Activated CD8-positive, alpha-beta memory T cell treated with anti-CD3 and anti-CD28 coated beads for 1 hour (primary cell): ENCODE measurements at places on chromosomes 5 and 9.

- no peak for DNase-seq
Measured at GRCh38 chr9:124013309-124014210, 2.0 kb downstream of the LHX2 start.

DNA sequence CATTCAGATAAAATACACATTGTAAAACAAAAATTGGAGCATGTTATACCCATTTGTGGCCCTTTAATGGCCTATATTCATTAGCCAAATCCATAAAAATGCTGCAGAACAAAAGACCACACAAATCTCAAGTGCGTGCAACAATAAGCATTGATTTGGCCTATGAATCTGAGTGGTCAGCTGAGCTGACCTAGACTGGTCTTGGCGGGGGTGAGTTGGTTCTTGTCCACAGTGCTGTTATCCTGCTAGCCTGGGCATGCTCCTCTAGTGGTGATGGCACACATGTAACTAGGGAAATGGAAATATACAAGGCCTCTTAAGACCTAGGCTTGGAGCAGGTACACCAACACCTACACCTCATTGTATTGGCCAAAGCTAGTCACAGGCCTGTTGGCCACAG lies 122.2 kb upstream of the TBCA start:
- DNase-seq, result no peak

GRCh38 chr5:2697446-2698200 lies 53.9 kb downstream of the IRX2 start:
- no peak for DNase-seq

GRCh38 chr9:121138973-121139372 lies 62.7 kb downstream of the RAB14 start:
- DNase-seq, result no peak

DNA sequence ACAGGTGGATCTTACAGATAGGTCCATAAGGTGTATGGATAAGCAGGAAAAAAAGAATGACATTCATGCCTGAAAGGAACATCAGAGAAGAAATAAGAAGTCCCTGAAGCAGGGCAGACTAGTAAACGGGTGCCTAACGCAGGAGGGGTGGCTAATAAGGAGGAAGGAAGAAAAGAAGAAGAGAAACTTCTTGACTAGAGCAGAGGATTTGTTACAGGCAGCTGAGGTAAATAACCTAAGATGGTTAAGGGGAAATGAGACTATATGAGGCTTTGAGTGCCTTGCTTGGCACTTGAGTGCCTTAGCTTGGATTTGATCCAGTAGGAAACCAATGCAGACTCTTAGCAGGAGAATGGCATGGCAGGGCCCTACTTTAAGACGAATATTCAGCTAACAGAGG lies 313.5 kb upstream of the PDE4D start:
- DNase-seq, result no peak

DNA sequence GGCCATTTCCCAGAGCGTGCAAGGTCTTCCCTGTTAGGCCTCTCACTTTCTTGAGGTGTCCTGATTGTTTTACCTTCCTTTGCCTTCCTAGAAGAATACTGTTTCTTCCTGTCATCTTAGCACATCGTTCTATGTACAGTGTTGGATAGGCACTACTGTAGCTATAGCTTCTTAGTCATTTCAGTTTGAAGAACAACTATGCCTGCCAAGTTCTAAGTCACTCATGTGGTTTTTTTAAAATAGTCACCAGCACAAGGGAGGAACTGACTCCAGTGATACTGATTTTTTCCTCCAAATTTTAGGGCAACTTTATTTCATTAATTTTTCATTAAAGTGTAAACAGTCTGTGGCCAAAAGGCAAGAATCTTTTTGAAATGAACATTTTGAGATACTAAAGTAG lies 122.4 kb upstream of the NR5A1 start:
- no peak for DNase-seq

DNA sequence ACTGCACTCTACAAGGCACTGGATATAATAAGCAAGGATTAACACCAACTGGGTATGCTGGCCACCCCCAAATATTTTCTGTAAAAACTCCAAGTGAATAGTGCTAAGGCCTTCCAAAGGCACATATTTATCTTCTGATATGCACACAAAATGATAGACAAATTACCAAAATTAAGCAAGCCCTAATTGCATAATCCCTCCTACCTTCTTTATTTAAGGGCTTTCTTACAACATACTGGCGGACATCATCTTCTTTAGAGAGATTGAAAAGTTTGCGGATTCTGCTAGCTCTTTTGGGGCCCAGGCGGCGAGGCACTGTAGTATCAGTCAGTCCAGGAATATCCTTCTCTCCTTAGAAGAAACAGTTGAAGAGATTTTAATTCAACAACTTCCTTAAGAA lies 1.9 kb downstream of the RPS6 start:
- DNase-seq, result no peak

DNA sequence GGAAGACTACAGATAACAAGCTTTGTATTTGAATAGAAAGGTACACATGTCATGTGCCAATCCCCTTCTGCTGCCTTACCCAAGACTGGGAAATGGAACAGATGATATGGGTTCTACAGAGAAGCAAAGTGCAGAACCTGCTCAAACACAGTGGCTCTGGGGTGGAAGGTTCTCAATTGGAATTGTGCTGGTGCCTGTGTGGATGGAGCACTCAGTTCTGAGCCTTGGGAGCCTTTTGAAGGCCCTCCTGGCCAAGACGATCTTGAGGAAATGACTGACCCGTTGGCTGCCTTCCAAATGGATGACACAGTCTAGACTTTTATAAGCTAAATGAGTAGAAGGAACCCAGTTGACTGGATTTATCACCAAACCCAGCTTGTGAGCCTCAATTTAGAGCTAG lies 4.2 kb upstream of the PRSS3 start:
- no peak for DNase-seq

DNA sequence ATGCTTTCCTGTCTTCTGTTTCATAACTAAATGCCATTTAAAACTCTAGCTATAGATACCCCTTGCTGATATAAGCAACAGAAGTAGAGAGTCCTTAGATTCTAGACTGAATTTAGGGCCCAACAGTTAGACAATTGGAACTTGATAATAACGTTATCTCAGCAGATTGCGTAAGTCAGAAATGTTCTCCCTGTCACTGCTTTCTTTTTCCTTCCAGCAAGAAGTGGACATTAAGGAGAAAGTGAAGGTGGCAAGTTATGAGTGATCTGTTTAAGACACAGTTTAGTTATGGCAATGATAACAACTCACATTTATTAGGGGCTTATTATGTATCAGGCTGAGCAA lies 6.9 kb upstream of the GLIS3 start:
- DNase-seq, result no peak

DNA sequence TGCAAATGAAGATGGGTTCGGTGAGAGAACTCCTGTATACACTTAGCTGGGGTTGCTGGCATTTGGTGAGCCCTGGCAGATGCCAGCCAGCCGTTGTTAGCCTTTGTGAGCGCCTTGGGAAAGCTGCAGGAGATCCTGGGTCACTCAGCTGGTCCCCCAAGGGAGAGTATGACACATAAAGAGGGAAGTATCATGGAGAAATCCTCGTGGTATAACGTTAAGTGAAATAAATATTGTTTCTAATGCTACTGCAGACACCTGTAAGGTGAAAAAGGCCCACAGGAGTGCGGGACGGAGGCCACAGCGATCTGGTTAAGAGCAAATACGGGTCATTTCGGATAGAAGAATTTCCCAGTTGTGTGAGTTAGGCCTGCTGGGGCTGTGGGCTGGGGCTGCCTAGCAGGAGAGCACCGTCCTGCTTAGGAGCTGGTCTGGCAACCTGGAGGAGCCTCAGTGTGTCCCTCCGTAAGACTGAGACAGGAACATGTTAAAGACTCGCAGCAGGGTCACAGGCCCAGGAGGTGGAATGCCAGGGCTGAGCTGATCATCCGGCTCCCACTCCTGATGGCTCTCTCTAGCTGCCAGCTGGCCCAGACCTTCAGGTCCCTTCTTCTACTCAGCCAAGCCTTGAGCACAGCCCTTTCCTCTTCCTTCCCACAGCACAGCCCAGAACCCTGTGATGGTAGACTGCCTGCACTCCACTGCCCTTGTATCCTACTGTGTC lies 4.9 kb downstream of the NKX2-5 start:
- DNase-seq, result no peak

DNA sequence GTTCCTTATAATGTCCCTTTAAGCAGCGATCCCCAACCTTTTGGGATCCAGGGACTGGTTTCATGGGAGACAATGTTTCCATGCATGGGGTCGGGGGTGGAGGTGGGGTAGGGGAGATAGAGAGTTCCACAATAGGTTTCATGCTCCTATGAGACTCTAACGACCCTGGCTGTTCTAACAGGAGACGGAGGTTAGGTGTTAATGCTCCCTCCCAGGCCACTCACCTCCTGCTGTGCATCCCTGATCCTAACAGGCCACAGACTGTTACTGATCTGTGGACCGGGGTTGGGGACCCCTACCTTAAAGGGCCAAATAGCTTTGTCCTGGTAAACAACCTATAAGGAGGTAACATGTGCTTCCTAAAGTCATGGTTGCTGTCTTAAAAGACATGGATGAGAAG lies 602.5 kb upstream of the RGMB start:
- DNase-seq, result no peak

GRCh38 chr5:62342476-62342837 lies 36.5 kb downstream of the KIF2A start:
- no peak for DNase-seq

- peak; percentile 53 for DNase-seq
Measured at GRCh38 chr9:21031091-21031807, at the start of gene HACD4. TSS of gene HACD4 (minus strand) at chr9:21031640. CDS start at chr9:21031590, 50 bp downstream.

- DNase-seq, result no peak
Measured at GRCh38 chr9:17651725-17652124, 72.9 kb downstream of the SH3GL2 start.

- DNase-seq, result no peak
Measured at GRCh38 chr5:134507452-134507851, 18.0 kb upstream of the JADE2 start.

DNA sequence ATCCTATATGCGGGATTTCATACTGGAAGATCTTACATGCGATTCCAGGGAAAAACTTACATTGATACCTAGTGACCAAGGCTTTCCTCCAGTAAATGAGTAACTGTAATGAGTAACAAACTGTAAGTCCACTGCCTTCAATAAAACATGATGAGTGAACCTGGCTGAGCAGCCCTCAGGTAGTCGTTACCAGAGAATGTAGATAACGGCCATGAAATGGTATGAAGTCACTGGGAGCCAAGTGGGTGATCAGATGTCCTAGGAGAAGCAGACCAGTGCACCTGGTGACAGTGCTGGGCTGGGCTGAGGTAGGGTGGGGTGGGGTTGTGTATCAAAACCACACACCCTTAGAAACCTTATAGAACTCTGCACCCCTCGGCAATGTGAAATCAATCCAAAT lies 203.6 kb downstream of the ALDH1A1 start:
- no peak for DNase-seq

- DNase-seq, result no peak
Measured at GRCh38 chr5:97751540-97751939, 568.5 kb upstream of the RIOK2 start.

DNA sequence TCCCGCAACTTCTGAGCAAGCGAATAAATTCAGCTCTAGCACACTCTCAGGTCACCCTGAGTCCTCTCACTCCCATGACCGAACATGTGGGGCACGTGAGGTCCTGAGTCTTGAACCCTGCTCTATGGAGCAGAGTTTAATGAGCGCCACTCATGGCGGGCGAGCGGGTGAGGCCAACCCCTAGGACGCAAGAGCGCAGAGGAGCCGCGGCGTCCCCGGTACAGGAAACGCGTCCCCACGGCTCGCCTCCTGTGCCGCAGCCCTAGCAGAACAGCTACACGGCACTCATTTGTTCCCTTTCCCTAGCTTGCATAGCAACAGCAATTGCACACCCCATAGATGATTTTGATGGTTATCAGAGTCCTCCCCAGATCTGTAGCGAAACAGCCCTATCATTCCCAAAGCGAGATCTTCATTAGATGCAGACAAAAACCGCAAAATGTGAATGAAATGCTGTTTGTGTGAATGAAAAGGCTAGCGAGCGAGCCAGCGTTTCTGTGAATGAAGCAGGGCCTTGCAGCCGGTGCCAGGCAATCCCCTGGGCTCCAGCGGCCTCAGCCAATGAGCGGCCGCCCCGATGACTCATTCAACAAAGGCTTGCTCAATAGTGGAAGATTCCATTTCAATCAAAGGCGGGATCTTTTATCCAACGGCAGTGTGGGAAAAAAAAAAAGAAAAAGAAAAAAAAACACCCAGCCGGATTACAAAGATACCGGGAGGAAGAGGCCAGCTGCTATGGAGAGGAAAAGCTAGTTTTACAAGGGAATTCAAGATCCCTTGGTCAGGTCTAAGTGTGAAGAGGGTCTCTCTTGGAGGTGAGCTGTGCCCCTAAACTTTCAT lies 1.5 kb upstream of the SHC3 start:
- DNase-seq, result no peak

GRCh38 chr5:6725421-6725820 lies 12.2 kb downstream of the TENT4A start:
- no peak for DNase-seq

GRCh38 chr9:86034863-86035734 lies 64.3 kb downstream of the GOLM1 start:
- DNase-seq, result no peak

GRCh38 chr9:37758747-37759146 lies 5.1 kb downstream of the TRMT10B start:
- no peak for DNase-seq

DNA sequence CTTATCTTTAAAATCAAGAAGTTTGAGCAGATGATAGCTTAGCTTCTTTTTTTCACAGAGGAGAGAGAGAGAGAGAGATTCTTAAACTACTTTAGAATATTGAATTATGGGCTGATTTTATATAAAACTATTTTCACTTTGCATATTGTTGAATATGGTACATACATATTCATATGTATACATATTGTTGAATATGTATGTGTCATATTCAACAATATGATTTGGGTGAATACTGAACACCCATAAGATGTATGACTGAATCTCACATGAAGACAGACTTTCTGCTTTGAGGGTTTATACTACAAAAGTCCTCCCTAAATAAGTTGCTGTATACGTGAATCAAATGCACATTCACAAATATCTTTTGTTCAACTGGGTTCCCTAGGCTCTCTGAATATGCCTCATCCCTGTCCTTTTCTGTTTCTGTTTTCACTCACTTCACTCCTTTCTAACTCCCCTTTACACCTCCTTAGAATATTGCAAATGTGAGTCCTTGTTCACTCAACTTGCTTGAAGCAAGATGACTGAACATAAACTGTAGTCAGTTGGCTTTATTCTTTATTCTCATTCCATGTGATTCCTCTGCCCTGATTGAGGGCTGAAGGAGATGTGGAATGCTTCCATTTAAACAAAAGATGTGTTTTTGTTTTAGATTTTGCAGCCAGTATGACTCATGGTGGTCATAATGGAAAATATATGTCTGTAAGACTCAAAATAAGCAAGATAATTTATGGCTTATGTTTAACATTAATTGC lies 225.4 kb upstream of the DAB2 start:
- no peak for DNase-seq

DNA sequence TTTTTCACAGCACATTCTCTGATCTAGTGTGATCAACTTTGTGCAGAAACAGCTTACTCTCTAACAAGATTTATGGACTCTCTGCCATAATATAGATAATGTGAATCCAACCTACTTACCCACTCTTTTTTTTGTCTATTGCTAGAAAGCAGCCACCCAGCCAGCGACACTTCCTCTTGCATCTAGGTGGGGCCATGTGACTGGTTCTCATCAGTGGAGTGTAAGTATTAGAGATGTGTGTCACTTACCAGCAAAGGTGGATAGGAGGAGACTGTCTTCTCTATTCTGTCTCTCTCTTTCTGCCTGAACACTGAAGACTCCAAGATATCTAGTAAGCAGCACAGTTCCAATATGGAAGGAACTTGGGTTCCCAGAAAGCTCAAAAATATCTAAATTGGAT lies 174.8 kb downstream of the MCTP1 start:
- no peak for DNase-seq
